GM12891 (cell line): ENCODE measurements at places on chromosomes 11 and 22.

DNA sequence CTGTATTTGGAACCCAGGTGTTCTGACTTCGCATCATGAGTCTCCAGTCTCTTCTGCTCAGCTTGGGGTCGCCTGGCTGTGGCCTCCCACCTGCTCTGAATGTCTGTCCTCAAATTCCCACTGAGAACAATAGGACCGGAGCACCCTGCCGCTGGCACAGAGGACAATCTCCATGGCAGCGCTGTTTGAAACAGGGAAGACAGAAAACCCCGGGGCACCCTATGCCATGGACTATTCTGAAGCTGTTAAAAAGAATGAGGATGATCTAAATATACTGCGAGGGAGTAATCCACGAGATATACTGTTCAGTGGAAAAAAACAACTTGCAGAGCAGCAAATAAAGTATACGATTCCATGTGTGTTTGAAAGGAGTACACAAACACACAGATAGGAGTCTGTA, 415.6 kb upstream of the NARS2 start:
- no peak for DNase-seq

DNA sequence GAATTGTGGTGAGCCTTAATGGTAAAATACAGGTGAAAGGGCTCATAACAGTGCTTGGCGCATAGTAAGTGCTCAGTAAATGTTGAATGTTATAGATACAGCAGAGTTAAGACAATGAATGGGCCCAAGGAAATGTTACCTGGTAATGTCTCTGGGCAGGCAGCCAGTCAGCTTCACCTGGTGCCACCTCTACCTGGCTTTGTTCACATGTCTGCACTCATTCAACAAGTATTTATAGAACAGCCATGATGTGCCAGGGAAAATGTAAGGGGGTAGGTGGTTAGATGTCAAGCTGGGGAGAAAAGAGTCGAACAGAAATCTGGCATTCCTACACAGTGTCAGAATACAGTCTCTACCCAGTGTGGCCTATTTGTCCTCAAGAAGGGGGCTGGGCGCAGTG, 238.8 kb upstream of the SYN3 start:
- no peak for DNase-seq

DNA sequence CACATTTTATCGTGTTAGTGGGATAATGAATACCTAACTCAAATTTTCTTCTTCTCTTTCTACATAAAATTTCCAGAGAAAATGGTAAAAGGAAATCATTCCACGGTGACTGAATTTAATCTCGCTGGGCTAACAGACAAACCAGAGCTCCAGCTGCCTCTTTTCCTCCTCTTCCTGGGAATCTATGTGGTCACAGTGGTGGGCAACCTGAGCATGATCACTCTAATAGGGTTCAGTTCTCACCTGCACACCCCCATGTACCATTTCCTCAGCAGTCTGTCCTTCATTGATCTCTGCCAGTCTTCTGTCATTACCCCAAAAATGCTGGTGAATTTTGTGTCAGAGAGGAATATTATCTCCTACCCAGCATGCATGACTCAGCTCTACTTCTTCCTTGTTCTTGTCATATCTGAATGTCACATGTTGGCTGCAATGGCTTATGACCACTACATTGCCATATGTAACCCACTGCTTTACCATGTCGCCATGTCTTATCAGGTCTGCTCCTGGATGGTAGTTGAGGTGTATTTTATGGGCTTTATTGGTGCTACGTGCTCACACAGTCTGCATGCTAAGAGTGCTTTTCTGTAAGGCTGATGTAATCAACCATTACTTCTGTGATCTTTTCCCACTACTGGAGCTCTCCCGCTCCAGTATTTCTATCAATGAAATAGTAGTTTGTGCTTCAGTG, 24.1 kb downstream of the OR10D3 start:
- DNase-seq: no peak

DNA sequence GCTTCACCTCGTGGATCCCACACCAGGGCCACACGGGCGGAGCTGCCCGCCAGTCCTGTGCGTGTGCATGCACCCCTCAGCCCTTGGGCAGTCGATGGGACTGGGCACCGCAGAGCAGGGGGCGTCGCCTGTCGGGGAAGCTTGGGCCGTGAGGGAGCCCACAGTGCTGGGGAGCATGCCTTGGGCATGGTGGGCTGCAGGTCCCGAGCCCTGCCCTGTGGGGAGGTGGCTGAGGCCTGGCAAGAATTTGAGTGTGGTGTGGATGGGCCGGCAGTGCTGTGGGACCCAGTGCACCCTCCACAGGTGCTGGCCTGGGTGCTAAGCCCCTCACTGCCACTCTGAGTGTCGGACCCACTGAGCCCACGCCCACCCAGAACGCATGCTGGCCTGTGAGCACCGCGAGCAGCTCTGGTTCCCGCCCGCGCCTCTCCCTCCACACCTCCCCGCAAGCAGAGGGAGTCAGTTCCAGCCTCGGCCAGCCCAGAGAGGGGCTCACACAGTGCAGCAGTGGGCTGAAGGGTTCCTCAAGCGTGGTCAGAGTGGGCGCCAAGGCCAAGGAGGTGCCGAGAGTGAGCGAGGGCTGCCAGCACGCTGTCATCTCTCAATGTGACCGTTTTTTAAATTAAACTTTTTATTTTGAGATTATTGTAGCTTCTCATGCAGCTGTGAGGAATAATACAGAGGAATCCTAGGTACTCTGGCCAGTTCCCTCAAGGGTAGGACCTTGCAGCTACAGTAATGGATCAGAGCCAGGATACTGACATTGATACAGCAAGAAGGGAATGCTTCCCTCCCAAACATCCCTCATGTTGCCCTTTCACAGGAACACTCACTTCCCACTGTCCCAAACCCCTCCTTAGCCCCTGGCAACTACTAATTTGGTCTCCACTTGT, 127.7 kb downstream of the CRYBB2 start:
- DNase-seq: no peak

DNA sequence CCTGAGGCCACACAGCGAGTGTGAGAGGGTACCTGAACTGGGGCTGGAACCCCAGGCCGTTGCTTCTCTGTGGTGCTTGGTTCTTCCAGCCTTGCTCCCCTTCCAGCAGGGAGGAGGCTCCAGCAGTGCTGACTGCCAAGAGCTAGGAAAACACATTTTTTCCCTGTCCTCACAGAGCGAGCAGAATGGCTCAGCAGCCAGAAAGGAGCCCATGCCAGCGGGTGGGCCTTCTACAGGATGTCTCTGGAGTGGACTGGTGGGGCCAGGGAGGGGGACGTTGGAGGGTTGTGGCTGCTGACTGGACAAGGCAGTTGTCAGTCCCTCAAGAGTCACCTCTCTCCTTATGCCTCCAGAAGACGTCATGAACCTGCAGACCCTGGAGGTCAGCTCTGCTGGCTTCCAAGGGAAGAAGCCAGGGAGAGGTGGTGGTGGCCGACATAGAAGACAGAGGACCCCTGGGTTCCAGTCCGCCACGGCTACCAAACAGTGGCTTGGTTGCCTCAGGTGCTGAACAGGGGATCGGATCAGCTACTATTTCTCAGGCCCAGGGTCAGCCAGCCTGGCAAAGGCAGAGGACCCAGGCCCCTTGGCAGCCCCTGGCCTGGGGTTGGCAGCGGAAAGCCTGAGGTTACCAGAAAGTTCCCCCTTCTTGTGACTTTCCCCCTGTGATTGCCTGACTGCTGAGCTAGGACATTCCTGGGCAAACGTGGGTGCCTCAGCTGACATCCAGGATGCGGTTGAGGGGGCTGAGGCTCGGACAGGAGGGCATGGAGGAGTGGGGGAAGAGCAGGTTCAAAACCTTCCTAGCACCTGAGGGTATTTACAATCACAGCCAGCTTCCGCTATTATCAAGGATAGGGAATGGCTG, 3.7 kb downstream of the MAFF start:
- no peak for DNase-seq

DNA sequence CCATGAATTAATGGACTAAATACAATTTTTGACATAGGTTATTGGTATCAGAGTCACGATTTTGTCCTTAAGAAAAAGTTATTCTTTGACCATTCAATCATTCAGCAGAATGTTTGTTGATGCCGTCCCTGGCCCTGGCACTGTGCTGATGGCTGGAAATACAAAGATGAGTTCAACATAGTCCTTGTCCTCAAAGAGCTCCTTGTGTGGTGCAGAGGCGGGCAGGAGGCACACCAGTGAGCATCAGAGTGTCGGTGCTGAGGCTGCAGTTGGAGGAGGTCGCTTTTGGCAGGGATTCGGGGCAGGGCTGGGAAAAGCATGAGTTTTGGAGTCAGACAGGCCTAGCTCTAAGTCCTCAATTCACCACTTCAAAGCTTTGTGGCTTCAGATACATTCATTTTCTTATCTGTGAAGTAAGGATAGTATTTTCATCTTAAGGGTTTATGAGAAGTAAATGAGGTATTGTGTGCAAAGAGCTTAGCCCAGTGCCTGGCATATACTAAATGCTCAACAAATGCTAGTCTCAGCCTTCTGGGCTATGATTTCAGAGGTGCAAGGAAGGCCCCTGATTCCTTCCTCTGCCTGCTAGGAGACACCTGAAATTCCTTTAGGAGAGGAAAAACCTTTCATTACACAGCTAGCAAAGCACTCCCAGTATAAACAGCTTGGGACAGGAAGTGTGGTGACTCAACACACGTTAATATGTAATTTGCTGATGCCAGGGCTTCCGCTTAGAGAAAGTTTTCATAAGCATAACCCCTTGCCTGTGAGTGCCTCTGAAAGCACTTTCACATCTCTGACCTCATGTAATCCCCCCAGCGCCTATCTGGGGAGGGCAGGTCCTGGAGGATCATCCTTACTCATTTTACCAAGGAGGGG, 113.8 kb downstream of the NECTIN1 start:
- DNase-seq: no peak

DNA sequence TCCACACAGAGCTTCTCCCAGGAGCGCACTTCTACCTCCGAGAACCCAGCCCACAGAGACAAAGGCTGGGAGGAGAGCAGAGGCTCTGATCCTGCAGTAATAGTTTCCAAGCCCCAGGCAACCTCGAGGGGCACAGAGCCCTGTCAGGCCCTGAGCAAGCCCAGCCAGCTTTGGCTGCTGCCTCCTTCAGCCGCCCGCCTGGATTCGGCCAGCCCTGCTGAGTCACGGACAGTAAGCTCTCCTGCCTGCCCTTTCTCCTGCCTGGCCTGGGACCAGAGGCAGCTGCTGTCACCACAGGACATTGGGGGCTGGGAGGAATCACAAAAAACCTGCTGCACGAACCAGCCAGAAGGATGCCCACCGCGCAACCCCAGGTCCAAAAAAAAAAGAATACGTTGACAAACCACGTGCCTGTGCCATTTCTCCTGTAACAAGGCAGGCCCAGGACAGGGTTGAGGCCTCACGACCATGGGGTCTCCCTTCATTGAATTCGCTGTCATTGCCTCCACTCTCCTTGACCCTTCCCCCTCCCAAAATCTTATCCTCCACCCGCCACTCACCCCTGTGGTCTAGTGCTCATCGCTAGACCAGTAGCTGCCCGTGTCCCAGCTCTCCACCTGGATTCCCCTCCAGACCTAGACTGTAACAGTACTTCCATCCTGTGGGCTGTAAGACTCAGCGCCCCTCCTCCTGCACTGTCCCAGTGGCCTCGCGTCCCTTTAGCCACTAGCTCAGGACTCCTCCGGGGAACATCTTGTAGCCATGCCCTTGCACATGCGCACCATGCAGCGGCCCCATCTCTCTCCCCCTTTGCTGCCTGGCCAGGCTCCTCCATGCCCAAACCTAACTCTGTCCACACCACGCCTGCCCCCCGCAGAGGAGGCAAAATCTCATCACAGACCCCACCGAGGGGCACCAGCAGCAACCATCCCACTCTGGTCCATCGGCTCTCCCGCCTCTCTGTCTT, 7.4 kb upstream of the SLC22A12 start:
- DNase-seq: no peak

DNA sequence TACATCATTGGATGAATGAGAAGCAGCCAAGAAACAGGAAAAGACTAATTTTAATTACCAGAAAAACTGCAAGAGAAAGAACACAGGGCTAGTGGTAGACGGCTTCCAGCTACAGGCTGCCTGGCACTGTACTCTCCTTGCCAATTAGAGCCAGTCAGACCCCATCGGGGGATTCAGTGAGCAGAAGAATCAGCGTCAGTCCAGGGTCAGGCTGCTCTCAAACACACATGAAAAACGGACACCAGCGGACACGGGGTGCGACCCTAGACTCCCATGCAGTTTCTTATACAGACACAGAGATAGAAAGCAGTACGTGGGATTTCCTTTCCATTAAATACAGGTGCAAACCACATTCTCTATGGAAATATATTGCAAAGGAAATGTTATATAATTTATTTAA, 1.1 kb upstream of the CNTN5 start:
- no peak for DNase-seq

DNA sequence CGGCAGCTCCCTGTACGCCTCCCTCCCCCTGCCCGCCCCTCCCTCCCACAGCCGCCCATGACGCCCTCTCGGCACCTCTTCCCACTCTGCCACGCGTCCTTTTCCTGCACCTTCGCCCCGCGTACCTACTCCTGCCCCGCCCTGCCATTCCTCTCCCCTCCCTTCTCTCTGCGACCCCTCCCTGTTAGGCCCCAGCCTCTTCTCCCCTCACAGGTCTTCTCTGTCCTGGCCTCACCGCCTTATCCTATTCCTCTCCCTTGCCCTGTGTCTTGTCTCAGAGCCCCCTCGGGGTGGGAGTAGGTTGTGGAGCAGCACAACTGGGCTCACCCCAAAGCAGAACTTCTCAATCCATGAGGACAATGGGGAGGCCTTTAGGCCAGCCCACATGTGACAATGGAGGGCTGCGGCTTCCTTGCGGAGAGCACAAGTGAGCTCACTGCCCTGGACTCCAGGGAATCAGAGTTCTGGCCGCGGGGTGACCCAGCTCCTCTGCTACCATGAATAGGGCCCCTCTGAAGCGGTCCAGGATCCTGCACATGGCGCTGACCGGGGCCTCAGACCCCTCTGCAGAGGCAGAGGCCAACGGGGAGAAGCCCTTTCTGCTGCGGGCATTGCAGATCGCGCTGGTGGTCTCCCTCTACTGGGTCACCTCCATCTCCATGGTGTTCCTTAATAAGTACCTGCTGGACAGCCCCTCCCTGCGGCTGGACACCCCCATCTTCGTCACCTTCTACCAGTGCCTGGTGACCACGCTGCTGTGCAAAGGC, 539 bp downstream of the SLC35C1 start:
- DNase-seq: no peak

DNA sequence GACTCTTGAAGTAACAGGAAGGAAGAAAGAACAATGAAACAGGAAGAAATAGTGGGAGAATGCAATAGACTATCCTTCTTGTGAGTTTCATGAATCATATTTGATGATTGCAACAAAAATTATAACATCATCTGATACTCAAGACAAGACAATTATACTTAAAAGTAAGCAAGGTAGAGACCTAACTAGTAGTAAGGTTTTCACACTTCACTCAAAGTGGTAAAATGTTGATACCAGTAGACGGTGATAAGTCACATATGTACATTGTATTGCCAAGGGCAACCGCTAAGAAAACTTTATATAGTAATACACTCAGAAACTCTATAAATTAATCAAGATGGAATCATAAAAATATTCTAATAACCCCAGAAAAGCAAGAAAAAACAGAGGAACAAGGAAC, 107.8 kb downstream of the CYP2R1 start:
- no peak for DNase-seq
